Muscle of back (tissue), 13 donors: ENCODE measurements at places on chromosomes 12 and 14.

DNA sequence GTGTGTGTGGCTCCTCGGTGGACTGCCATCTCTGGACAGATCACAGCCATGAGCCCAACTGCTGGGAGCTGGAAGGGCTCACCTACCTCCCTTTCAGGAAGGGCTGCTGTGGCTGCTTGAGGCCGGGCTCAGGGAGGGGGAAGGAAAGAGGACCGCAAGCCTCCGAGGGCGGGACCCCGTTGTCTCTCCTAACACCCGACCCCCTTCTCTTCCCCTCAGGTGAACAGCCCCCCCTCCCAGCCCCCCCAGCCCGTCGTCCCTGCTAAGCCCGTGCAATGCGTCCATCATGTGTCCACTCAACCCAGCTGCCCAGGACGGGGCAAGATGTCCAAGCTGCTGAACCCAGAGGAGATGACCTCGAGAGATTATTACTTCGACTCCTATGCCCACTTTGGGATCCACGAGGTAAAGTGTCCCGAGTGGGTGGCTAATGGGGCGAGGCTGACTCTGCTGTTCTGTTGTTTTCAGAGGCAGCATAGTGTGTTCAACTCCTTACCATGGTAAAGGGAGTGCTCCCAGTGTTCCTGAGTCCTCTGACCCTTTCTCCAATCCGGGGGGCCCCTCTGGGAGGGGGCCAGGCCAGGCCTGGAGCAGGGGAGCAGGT lies 49.5 kb downstream of the PRMT8 start:
- DNase-seq: no peak

- DNase-seq: no peak
Observed at GRCh38 chr12:93167841-93168492, 209.8 kb upstream of the NUDT4 start.

DNA sequence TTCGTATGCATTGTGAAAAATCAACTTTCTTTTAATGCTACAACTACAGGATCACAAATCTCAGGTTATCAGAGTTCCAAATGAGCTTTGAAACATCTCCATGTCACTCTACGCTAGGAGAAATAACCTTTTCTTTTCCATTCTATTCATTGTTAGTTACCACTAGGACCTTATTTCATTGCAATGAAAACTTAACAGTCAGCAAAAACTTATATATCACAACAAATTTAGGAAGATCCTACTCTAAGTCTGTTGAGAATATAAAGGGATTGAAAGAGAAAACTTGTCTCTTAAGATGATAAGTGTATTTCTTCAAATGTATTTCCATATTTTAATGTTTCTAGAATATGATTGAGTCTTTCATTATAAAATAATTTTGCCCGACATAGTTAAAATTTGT lies 539.1 kb downstream of the TMTC2 start:
- DNase-seq: no peak

GRCh38 chr14:68687746-68688145 lies 105.1 kb downstream of the ZFP36L1 start:
- DNase-seq: no peak

- no peak for DNase-seq
Observed at GRCh38 chr12:28963554-28963953, 185.5 kb upstream of the FAR2 start.

- DNase-seq: no peak
Observed at GRCh38 chr14:74495356-74495755, 1.8 kb downstream of the ISCA2 start.

- DNase-seq: no peak
Observed at GRCh38 chr12:104680070-104680469, 223.3 kb downstream of the CHST11 start.

GRCh38 chr12:89494411-89495231 lies 30.0 kb downstream of the GALNT4 start:
- no peak for DNase-seq

DNA sequence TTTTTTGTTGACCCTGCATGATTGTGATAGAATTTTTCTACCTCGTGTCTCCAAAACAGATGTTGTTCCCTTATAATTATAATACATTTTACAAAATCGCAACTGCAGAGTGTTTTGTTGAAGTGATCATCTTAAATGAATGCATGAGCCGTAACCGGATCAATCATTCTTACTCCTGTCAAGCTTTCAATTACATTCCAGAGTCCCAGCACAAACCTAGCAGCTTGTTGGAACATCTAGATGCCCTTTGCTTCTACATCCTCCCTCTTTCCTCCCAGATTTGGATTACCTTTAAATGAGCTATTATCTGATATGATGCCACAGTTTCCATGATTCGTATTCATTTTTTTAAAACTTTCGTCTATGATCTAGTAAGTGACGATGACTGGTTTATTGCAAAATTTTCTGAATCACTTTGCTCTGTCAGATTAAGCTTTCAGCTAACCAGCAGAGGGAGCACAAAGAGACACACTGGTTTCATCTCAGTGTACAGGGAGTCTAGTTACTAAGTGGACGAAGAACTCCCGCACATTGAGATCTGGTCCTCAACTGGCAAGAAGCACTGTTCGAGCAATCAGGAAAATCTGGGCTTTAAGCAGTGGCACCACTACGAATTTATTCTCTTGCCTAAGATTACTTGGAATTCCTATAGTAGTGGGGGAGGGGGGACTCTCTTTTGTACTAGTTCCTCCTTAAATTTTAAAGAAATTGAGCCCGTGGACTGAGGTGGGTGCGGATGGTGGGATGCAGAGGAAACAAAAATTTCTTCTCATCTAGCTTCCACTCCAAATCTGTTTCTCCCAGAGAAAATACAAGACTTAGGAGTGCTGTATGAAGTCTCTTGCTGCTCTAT lies 40.9 kb downstream of the TSHR start:
- peak; percentile 71 for DNase-seq

DNA sequence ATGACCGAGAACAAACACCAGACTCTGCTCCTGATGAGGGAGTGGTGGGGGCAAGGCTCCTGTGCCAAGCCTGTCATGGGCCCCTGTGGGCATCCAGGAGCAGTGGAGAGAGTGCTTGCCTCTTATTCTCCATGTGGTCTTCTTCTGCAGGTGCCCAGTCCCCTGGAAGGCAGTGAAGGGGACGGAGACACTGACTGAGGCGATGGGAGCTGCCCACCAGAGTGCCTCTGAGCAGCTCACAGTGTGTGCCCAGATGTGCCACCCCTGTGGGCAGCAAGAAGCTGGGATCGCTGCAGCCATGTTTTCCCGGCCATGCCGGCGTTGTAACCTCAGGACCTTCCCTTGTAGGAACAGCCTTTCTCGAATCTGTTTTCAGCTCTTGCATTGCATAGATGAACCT lies 6.4 kb upstream of the EP400 start:
- no peak for DNase-seq

- DNase-seq: no peak
Observed at GRCh38 chr12:96338852-96339471, 61.3 kb downstream of the CDK17 start.

- no peak for DNase-seq
Observed at GRCh38 chr12:57146961-57147944, at the start of gene LRP1-AS. TSS of gene LRP1-AS (minus strand) at chr12:57147619.

GRCh38 chr14:69328765-69329164 lies 68.8 kb downstream of the GALNT16 start:
- DNase-seq: no peak

GRCh38 chr12:98819071-98819470 lies 174.0 kb downstream of the APAF1 start:
- DNase-seq: no peak
